Pons (tissue), 1 donor: ENCODE measurements at places on chromosomes 16 and 17.

DNA sequence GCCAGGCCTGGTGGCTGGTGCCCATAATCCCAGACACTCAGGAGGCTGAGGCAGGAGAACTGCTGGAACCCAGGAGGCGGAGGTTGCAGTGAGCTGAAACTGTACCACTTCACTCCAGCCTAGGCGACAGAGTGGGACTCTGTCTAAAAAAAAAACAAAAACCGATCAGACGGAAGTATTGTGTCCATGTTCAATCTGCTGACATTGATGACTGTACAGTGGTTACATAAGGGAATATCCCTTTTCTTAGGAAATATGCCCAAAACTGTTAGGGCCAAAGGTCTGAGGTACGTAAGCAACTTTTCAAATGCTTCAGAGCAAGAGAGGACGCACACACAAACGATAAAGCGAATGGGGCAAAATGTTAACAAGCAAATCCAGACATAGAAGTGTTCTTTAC lies 69.8 kb upstream of the DNAH17 start:
- no peak for DNase-seq

DNA sequence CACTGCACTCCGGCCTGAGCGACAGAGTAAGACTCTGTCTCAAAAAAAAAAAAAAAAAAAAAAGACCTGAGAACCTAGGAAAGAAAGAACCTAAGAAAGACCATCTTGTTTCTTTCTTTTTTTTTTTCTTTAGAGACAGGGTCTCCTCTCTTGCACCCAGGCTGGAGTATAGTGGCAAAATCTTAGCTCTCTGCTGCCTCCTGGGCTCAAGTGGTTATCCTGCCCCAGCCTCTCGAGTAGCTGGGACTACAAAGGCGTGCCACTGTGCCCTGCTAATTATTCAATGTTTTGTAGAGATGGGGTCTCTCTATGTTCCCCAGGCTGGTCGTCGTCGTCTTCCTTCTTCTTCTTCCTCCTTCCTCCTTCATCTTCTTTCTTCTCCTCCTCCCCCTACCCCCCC lies 7.8 kb upstream of the BIRC5 start:
- DNase-seq = no peak

DNA sequence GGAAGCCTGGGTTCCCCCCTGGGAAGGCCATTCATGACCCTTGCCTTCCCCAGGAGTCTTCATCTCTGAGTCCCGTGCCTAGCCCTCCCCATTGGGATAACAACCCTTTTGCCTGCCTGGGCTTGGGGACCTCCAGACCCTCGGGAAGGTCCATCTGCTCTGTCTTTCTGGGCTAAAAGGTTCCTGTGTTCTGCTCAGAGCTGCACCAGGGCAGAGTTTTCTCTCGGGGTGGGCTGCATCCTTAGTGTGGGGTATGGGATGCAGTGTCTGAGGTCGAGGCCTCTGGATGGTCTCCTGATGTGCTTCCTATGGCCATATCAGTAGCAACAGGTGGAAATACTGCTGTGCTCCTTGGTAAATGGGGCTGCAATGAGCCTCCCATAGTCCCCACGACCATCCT lies 22.9 kb upstream of the PLLP start:
- no peak for DNase-seq

DNA sequence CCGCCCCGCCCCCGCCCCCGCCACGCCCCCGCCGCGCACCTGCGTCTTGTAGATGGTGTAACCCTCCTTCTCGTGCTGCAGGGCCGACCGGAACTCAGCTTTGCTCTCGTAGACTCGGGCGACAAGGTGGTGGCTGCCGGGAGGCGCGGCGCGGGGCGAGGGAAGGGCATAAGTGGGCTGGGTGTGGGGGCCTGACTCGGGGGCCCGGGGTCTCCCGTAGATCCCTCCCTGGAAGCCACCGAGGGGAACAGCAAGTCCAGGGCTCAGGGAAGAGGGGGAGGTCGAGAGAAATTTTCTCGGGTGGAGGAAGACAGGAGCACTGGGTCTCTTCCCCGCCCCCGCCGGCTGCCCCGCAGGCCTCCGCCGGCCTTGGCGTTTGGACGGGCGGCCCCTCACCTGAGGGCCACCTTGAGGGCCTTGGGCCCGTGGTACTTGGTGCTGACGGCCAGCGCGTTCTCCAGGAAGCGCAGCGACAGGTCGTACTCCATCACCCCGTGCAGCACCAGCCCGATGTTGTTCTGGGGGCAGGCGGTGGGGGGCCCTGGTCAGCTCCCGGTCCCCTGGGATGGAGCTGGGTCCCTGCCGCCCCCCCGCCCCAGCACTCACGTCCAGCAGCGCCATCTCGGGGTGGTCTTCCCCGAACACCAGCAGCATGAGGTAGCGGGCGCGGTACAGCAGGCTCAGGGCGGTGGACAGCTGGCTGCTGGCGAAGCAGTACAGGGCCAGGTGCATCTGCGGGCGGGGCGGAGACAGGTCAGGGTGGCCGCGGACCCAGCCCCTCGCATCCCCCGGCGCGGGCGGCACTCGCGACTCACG lies 19.4 kb downstream of the CLUH start:
- no peak for DNase-seq
